ENCODE measurements at places on chromosomes 1 and 21.

DNA sequence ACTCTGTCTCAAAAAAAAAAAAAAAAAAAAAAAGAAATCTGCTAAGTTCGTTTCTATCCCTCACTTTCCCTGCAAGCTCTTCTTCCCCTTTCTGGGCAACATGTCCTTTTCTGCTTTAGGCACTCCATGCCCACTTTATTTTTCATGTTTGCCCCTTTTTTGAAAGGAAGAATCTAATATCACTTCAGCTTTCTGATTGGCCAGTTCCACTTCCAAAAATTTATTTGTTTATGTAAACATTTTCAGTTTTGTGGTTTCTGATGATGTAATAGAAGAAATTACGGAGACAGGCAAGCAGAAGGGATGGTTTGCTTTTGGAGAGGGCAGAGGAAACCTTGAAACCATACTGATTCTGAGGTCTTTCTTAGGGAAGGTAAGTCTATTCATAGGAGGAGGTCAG is 15.1 kb downstream of the IFNAR1 start:
- DNase-seq, result no peak
- no peaks in the 10 kb centered on the region for H3K4me1 ChIP-seq
- peaks cover 32% of the 10 kb centered on the region for H3K36me3 ChIP-seq

DNA sequence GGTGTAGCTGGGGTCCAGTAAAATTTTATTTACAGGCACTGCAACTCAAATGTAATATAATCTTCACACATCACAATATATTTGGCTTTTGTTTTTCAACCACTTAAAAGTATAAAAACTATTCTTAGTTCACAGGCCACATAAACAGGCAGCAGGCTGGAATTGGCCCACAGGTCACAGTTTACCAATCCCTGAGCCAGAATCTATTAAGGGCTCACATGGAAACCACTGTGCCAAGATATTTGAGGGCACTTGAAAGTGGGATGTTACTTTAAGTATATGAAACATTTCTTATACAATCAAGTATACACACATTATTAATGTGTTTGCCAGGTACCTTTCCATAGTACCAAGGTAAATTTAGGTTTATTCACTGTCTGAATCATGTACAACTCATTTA is 71.9 kb upstream of the PRDX6 start:
- no peaks in the 10 kb centered on the region for H3K27me3 ChIP-seq
- H3K27ac ChIP-seq, result no peak overlapping the region
- no peaks in the 10 kb centered on the region for H3K36me3 ChIP-seq
- peaks cover 5% of the 10 kb centered on the region for H3K4me1 ChIP-seq

DNA sequence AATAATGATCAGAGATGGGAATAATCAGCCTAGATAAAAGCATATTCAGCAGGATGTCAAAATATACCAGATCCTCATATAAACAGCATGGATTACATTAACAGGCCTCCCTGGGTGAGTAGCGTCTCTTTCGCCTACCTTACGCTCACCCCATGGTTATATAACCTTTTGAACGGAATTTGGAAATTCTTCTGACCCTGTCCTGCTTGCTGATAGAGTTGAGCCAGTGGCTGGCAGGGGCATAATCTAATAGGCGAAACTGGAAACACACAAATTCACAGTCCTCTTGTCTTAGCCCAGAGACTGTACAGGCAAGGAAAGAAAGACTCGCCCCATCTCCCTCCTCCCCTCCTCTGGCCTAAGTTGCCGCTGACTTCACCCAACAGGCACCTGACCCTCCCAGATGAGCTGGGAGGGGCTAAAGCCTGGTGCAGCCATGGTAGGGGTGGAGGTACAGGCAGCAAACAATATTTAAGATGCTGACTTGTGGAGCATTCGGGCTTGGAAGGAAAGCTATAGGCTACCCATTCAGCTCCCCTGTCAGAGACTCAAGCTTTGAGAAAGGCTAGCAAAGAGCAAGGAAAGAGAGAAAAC is at the start of gene ANGPTL7:
Gene ANGPTL7 (plus strand): TSS at position 498 of the 594 bp plus-strand sequence. CDS start 225 bp downstream, outside the sequence.
- no peak for DNase-seq
- no peaks in the 10 kb centered on the region for H3K4me1 ChIP-seq
- H3K4me3 ChIP-seq, result no peak within 1 kb of the TSS
- peaks cover 45% of the 10 kb centered on the region for H3K36me3 ChIP-seq
- H3K27me3 ChIP-seq, result no peaks in the 10 kb centered on the region
- no peak within 1 kb of the TSS for H3K27ac ChIP-seq

GRCh38 chr1:224253721-224254120 is 70.7 kb downstream of the DEGS1 start:
- H3K4me1 ChIP-seq, result no peaks in the 10 kb centered on the region
- H3K4me3 ChIP-seq, result no peak overlapping the region
- no peak for DNase-seq
- H3K27ac ChIP-seq, result no peak overlapping the region

GRCh38 chr1:165444897-165445370 is at the start of gene RXRG:
Gene RXRG, minus strand, starts transcription at chr1:165445126. Its CDS starts 233 bp downstream, at chr1:165444893.
- no peaks in the 10 kb centered on the region for H3K36me3 ChIP-seq
- H3K4me3 ChIP-seq, result peak within 1 kb of the TSS; percentile 20
- peaks cover 4% of the 10 kb centered on the region for H3K4me1 ChIP-seq
- H3K27ac ChIP-seq, result no peak within 1 kb of the TSS
- H3K27me3 ChIP-seq, result peaks cover 22% of the 10 kb centered on the region
